ENCODE measurements at places on chromosomes 11 and 22.

- peak; percentile 71 for DNase-seq
Observed at GRCh38 chr11:63490551-63491239, at the start of gene PLAAT5. Gene PLAAT5, minus strand, starts transcription at chr11:63491167. Its CDS starts 133 bp downstream, at chr11:63491034.

DNA sequence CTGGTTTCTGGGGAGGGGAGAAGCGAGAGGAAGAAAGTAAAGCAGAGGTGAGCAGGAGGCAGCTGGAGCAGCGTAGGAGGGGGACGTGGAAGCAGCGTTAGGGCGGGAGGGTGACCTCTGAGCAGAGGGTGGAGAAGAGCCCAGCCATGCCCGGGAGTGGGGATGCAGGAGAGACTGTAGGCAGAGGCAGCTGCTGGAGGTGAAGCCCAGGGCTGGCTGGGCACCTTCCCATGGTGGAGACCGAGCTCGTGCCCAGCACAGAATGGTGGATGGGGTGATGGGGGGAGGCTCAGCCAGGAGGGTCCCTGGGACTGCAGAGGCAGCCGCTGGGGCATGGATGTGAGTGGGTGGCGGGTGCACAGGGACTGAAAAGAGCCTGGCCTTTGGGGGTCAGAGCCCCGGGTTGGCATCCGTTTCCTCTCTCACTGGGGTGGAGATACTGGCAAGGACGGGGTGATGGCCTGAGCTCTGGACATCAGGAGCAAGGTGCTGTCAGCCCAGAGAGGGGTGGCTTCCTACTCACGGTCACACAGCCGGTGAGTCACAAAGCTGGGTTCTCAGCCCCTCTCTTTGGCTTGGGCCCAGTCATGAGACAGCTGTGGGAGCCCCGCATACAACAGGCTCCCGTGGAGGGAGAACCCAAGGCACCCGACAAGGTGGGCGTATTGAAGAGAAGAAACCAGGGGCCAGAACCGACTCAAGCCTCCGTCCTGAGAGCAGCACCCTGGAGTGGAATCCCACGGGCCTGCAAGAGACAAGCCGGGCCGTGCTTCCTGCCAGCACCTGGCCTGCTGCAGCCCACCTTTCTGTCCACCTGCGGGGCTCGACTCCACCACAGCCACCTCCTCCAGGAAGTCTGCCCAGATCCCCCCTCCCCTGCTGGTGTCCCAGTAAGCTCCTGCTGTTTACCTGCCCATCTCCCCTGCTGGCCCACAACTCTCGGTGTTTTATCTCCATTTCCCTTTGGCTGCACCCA, 45.8 kb upstream of the FGF3 start:
- DNase-seq, result no peak

DNA sequence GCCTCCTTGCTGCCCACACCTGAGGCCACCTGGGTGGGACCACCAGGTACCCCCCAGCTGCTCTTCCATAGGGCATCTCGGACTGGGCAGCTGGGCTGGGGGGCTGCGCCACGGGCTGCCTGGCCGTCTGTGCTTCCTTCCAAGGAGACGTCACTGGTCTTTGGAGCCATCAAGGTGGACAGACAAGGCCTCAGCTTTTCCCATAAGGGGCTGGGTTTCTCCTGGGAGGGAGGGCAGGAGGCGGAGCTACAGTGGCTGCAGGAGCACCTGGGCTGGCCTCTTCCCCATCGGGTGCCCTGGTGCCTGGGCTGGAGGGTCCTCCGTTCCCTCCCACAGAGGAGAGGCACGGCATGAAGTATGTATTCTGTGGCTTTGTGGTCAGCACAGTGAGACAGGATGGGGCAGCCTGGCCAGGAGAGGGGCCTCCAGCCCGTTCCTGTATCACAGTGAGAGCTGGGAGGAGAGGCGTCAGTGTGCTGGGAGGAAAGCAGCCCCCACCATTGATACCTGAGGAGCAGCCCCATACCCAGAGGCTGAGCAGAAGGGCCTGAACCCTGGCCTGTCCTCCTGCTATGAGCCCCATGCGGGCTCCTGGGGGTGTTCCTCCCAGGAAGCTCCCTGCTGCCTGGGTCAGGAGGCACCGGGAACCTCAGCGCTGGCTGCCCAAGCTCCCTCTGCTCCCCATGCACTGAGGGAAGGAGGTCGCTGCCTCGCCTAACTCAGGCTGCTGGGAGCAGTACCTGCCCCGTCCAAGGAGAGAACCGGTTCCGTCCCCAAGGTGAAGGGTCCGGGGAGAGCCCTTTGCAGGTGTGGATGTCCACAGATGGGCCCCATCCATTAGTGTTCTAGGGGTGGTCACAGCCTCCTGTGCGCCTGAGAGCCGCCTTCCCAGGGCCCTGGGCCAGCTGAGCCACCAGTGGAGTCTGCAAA, 1075.0 kb downstream of the BRD1 start:
- no peak for DNase-seq

- DNase-seq, result peak; percentile 36
Observed at GRCh38 chr11:133919330-133920108, 37.2 kb downstream of the IGSF9B start.

- DNase-seq, result no peak
Observed at GRCh38 chr11:86863476-86863875, 63.1 kb downstream of the PRSS23 start.

DNA sequence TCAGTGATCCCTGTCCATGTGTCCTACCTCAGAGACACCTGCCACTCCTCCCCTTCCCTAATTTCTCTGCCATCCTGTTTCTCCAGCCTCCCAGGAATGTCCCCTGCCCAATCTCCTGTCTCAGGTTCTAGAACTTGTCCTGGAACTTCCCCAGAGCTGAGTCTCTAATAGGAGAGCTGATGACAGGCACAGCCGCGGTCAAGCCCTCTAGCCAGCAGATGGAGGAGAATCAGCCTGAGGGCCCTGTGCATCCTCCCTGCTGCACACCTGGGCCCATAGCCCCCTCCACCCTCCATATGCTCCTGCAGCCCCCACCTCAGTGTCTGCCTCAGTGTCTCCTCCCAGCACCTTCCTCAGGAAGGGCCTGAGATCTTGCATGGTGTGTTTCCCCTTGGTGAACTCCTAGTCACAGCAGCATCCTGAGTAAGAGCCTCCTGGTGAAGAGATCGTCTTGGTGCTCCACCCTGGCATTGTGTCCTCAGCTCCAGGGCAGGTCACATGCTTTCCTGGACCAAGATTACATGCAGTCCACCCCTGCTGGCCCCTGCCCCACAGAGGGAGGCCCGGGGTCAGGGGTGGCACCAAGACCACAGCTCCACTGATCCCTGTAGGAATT, 43.9 kb upstream of the VPREB1 start:
- DNase-seq, result no peak

- DNase-seq, result no peak
Observed at GRCh38 chr22:50260801-50261614, 475 bp downstream of the MAPK12 start.

- no peak for DNase-seq
Observed at GRCh38 chr11:116540645-116541304, 232.0 kb downstream of the BUD13 start.

DNA sequence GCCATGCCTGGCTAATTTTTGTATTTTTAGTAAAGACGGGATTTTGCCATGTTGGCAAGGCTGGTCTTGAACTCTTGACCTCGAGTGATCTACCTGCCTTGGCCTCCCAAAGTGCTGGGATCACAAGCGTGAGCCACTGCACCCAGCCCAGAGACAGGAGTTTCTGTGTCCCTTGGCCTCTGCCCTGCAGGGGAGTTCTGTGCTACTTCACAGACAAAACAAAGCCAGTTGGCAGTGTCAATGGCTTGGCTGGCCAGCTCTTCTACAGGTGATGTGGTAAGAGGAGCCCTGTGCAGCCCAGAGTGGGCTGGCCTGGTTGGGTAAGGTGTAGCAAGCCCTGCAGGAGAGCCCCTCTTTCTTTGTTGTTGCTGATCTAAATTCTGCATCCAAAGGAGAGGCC, 60.5 kb upstream of the SHISAL1 start:
- no peak for DNase-seq

DNA sequence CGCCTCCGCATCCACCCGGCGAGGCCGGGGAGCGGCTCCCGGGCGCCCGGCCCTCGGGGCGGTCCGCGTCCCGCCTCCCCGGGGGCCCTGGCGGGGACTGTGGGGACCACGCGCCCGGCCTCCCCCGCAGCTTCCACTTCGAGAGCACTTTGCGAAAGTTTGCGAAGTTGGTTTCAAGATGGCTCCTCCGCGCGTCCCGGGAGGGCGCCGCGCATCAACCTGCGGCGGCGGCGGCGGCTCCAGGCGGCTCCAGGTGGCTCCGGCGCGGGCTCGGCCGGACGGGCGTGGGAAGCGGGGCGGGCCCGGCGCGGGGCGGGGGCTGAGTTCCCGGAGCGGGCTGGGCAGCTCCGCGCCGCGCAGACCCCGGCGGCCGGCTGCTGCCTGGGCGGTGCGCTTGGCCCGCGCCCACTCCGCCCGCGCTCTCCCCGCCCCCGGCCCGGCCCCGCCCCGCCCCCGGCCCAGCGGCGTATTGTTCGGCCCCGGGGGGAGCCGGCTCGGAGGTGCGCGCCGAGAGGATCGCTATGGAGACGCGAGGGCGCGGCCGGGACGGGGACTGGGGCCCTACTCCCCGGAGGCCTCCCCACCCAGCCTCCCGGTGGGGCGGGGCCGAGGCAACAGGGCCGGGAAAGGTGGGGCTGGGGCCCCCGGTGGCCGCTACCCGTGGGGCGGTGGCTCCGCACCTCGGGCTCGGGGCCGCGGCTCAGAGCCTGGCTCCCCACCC, at the start of gene CELSR1:
Gene CELSR1, minus strand, starts transcription at position 396 of the 721 bp plus-strand sequence. CDS start 450 bp downstream, outside the sequence.
- no peak for DNase-seq

- DNase-seq, result no peak
Observed at GRCh38 chr11:102473543-102473942, 21.0 kb upstream of the TMEM123 start.

GRCh38 chr11:69542314-69543168, 61.1 kb downstream of the LINC01488 start:
- no peak for DNase-seq

DNA sequence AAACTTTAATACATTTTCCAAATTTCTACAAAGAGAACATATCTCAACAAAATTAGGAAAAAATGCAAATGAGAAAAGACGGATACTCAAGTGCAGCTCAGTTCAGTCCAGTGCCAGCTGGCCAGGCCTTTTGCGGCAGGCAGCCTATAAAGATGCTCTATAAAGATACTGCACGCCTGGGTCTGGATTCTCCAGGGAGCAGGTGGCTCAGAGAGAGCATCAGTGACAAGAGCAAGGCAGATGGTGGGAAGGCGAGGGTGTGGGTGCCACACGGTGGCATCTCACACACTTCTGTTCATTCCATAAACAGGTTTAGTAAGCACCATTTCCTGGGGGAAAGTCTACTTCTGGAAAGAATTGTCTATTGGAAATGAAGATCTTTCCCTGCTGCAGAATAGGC, 18.1 kb upstream of the SCN3B start:
- no peak for DNase-seq

DNA sequence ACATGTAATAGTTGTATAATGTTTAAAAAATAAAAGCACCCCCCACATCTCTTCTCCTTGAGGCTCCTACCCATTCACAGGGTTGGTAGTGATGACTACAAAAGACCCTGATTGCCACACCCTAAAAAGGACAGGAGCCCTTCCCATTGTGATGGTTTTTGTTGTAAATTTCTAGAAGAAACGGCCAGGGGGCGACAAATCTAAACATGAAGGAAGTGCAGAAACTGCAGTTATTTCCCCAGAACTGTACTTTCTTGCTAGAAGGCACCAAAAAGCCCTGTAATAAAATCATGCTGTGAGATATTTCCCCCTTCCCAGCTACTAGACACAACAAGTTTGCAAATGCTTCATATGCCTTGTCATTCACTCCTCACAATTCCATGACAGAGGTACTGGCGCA, 10.8 kb downstream of the PRR5L start:
- DNase-seq, result peak; percentile 12

DNA sequence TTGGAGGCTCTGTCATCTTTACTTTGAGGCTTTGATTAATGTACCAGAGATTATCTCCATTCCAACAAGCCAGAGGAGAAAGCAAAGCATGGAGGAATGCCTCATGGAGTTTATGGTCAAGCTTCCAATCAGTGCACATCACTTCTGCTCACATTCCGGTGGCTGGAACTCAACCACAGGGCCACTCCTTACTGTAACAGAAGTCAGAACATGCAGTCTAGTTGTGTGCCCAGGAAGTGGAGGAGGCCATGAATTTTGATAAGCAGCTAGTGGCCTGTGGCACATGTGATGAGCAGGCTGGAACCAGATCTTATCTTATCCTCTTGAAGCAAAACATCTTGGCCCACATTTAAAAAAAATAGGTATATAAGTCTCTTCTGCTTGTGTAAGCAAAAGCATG, 258.9 kb upstream of the ARHGAP20 start:
- no peak for DNase-seq

DNA sequence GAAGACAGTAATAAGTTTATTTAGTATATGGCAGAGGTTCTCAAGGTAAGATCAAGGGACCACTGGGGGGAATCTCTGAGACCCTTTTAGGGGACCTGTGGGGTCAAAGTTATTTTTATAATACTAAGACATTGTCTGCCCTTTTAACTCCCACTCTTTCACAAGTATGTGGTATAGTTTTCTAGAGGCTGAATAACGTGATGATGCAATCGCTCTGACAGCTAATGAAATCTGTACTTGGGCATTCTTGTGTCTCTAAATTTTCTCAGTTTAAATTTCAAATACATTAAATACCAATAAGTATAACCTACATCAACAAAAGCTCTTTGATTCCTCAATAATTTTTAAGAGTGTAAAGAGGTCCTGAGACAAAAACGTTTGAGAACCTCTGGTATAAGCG, 147.9 kb downstream of the ATG16L2 start:
- DNase-seq, result no peak

- no peak for DNase-seq
Observed at GRCh38 chr22:37275622-37276021, 6.7 kb upstream of the CYTH4 start.

GRCh38 chr22:25762147-25762546, 20.2 kb downstream of the MYO18B start:
- DNase-seq, result peak; percentile 23

DNA sequence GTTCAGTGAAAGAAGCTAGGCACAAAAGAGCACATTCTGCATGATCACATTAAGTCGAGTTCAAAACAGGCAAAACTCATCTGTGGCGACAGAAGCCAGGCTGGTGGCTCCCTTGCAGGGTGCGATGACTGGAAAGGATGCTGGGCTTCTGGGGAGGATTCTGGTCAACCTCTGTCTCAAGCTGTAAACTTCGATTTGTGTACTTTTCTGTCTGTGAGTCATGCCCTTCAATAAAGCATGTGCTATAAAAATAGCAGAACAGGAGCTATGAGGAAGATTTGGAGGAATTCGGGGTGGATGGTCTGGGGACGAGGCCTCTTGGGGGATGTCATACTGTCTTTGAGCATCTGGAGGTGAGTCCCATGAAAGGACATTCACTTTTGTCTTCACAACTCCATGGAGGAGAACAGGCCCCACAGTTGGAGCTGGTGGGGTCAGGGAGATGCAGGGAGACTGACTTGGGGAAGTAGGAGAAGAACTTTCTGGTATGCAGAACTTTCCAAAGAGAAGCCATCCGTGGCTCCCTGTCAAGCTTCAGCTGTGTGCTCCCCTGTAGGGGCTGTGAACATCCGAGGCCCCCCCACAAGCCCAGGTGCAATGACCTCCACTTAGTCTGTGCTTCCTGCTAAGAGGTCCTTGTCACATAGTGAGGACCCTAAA, 77.8 kb upstream of the LINC01488 start:
- DNase-seq, result no peak

All from ELF-1 (cell line).